ENCODE measurements at places on chromosomes 4 and X.

DNA sequence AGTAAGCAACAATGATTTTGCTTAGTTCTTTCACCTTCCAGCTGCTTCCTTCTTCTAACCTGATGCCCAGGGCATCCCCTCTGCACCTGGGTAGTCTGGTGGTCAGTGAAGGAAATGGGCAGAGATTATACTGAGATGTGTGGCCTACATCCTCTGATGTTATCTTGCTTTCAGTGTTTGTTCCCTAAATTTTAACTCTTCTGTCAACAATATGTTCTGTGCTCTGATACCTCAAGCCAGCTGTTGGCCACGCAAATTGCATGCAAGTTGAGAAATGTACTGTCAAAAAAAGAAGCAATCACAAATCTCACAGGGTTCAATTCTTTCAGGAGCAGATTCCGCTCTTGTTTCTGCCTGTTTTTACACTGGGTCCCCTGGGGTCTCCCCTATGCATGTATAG lies 73.8 kb downstream of the FBXW7 start:
- no peak for DNase-seq

- DNase-seq: no peak
Observed at GRCh38 chr4:88185906-88186305, 27.5 kb upstream of the ABCG2 start.

- no peak for DNase-seq
Observed at GRCh38 chr4:19999276-19999675, 252.4 kb upstream of the SLIT2 start.

DNA sequence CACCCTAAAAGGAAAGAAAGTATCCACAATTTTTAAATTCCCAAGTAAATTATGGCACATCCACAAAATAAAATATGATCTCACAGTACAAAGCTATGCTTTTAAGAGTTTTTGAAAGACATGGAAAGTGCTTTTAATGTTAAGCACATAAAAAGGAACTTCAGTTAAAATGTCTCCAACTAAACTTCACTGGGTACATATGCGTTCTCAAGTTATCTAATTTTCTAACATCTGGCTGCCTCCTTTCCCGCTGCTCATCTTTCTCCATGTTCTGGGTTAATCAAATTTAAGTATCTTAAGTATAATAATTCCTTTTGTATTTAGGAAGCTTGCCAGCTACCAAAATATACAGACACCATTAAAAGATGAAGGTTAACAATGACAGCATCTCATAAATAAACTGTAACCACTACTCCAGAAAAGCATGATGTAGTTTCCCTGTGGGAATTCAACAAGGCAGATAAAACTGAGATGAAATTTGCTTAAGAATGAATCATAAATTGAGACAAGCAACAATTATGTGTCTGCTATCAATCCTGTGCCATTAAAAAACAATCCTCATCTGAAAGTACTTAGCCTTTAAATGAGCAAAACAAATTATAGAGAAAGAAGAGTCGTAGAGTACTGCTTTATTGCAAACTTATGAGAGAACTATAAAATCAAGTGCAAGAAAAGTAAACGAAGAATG lies 25.1 kb downstream of the PRSS12 start:
- no peak for DNase-seq

GRCh38 chr4:123941306-123941705 lies 544.7 kb downstream of the SPRY1 start:
- DNase-seq: no peak

GRCh38 chr4:17884063-17884462 lies 73.3 kb downstream of the NCAPG start:
- DNase-seq: no peak

- DNase-seq: no peak
Observed at GRCh38 chr4:36037127-36037526, 207.2 kb downstream of the ARAP2 start.

DNA sequence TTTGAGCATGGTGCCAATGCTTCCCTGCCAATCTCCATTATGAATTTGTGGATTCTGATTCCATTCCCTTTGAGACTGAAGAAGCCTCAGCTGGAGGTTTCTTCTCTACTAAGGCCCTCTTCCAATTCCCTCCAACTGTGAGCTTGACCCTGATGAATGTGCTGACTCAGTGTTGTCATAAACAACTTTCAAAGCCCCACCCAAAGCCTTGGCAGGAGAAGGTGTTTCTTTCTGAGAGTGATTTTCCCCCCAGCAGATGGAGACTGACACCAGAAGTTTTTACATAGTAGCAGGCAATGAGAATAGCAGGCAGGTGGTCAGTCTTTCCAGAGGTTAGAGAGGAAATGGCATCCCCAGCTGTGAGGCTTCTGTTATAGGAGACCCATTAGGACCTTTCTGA lies 53.1 kb downstream of the OCRL start:
- DNase-seq: no peak

- DNase-seq: no peak
Observed at GRCh38 chrX:101429934-101430333, 21.9 kb downstream of the HNRNPH2 start.

GRCh38 chrX:78063687-78064086 lies 40.4 kb upstream of the PGK1 start:
- DNase-seq: no peak

DNA sequence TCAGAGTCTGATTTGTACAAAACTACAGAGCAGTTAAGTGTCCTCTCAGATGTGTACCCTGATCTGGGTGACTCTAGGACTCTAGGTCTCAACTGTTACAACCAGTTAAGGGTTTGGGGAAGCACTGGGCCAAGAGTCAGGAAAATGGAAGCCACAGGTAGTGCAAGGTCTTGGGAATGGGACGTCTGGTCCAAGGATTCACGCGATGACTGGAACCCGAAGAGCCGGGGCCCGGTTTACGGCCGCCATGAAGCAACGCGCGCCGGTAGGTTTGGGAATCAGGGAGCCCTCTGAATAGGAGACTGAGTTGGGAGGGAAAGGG lies 321 bp upstream of the HPRT1 start:
- no peak for DNase-seq

DNA sequence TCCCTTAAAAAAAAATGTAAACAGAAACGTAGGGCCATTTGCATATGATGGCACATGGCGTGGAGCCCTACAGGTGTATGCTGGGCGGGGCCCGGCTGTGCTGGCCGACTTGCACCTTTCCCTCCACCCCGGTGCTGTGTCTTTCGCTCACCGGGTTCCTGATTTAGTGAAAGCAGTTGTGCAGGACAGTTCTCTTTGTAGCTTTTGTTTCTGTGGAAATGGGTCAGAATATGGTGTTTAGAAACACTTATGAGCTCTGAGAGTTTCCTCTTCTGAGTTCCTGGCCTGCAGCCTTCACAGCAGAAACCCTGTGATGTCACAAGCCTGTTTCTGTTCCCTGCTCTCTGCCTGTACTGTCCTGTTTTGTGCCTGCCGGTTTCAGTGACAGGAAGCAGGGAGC lies 22.5 kb upstream of the MSANTD1 start:
- no peak for DNase-seq

DNA sequence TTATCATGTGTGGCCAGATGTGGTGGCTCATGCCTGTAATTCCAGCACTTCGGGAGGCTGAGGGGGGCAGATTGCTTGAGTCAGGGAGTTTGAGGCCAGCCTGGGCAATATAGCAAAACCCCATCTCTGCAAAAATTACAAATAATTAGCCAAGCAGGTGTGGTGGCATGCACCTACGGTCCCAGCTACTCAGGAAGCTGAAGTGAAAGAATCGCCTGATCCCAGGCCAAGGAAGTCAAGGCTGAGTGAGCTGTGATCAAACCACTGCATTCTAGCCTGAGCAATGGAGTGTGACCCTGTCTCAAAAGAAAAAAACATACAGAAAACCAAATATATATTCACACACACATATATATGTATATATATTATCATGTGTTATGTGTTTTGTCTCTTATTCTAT lies 15.0 kb downstream of the APELA start:
- DNase-seq: no peak

DNA sequence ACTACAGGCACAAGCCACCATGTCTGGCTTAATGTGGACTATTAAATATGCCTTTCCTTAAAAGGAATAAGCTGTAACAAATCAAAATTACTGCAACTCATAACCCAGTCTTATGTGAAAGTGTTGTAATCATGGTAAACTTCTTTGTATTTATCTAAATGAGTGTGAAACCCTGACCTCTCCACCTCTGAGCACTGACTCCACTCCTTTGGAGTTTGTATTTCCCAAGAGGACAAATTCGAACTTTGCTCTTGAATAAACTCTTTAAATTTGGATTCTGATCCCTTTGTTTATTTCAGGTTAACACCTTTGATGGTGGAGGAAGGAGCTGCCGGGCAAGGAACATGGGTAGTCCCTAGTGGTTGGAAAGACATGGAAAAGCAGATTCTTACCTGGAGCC lies 48.3 kb upstream of the FAM9A start:
- DNase-seq: no peak

DNA sequence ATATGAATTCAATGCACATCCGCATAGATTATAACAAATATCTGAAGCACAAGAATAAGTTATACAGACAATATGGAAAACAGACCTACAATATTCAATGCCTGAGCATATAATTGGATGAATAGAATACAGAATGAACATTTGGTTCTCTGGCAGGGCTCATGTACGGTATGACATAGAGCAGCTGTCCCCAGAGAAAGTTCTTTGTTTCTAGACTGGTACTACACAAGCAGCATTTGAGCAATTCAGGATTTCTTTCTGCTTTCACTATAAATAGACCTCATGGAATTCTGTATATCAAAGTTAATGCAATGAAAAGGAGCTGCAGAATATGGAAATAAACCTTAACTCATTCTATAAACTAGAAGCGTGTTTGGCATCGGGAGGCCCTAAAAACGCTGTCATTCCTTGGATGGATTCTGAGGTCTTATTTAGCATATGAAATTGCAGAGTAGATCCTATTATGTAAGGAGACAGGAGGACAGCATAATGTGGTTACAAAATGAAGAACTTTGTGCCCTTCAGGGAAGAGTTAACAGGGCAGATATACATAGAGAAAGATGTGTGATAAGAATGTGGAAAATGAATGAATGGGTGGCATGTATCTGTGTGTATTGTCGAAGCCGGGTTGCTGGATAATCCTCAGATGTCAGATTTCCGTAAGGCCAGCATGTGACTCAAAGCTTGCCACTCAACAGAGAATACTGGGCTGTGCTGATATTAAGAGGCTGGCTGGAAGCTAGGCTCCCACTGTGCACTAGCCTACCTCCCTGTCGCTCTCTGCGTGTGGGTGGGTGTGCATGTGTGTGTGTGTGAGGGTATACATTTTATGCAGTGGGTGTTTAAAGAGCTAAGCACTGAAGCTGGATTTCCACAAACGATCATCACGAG lies 103.3 kb upstream of the SLC4A4 start:
- DNase-seq: no peak

DNA sequence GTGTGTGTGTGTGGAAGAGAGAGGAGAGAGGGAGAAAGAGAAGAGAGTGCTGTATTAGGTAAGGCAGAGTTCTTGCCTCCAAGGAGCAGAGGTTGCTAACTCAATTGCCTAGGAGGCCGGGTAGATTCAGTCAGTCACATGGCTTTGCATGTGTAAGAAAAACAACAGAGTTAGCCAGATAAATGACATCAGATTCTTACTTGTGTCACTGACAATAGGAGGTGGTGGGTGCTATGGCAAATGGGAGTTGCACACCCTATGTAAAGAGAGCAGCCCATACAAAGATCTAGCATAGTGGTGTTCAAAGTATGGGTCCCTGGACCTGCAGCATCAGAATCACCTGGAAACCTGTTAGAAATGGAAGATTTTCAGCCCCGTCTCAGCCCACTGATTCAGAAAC lies 14.4 kb upstream of the PGRMC2 start:
- DNase-seq: no peak

GRCh38 chrX:8586953-8587352 lies 122.3 kb downstream of the VCX3B start:
- DNase-seq: no peak

DNA sequence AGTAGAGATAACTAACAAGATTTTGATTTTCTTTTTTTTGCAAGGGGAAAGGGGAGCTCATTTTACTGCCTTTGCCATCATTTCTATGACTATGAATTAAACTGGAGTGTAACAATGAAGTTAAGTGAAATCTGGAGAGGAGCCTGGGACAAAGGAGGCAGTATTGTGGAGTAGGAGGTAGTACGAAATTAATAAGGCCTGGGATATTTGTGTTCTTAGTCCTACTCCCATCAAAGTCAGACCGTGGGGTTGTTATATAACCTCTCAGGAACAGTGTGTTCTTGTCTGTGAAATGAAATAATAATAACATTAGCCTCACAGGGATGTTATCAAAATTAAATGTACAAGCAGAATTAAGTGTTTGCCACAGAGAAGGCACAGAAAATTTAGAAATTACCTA lies 204.3 kb upstream of the EMCN start:
- DNase-seq: no peak

DNA sequence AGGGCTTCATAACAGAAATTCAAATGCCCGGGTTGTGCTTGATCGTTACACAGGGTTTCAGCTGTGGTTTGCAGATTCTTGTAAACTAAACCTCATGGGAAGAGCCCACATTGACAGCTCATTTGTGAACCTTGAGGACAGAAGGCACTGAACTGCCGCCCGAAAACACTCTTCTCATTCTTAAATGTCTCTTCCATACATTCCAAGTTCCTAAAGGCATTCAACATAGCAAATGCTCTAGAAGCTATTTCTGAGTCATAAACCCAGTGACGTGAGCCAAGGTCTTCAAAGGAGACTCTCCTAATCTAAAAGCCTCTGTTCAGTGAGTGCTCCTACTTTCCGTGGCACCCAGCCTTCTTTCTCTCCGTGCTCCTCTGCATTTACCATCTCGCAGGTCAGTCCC lies 737.8 kb upstream of the FRG1 start:
- no peak for DNase-seq

- no peak for DNase-seq
Observed at GRCh38 chr4:149801416-149801815, 14.2 kb downstream of the IQCM start.

DNA sequence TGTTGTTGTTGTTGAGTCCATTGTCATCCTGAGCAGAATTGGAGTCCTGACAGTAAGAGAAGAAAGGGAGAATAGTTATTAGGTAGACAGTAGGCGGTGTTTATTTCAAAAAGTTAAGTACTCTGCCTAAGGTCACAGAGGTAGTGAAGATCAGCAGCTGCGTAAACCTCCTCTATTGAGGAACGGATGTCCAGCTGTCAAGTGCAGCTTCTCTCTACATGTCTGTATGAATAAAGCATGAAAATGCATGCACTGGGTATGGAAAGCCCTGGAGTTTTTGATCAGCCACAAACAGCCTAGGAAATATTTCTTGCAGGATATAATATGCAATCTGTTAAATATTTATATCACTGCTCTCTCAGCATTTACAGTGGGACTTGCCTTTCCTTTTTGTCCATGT lies 109.4 kb upstream of the CBLL2 start:
- no peak for DNase-seq

GRCh38 chr4:63085091-63085490 lies 1324.2 kb downstream of the TECRL start:
- no peak for DNase-seq

Measured in stimulated activated CD4-positive, alpha-beta T cell treated with anti-CD3 and anti-CD28 coated beads, Interleukin-1b, Interleukin-23, amount 100 ng/mL, for 24 hours (primary cell).